ENCODE measurements at places on chromosomes 13 and 19.

- DNase-seq = no peak
These were observed 117.6 kb upstream of the SOX21 start for GRCh38 chr13:94829837-94830365.

DNA sequence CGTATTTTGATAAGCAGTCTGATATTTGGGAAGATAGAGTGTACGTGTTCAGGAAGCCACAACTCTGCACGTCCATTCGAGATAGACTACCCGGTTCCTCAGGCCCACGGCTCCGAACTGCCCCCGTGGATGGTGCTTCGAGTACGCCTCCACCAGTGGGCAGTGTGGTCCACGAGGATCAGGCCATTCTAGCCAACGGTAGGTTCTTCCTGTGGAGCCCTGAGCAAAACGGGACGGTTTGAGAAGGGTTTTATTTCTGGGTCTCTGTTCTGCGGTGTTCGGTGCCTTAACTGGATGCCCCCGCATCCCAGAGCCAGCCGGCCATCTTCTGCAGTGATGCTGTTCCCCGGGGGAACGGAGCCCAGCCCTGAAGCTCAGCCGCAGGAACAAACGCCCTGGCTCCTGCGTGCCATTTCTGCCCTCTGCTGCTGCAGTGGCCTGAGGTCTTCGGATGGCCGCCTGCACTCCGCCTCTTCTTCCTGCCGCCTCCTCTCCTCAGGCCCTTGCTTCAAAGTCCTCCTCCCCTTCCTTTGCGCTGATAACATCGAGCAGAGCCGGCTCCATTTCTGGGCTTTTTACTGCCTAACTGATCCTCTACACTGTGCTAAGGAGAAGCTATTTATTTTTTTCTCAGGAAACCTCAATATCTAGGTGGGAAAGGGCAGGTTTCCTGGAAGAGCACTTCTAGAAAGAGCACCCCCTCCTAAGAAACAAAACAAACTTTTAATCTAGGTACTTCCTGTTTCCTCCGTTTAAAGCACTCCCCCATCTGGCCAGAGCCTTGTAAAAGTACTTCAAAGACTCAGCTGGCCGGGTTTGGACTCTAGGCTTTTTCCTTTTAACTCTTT, 36.2 kb upstream of the SLC46A3 start:
- DNase-seq = no peak

GRCh38 chr13:27833206-27833605, 40.9 kb downstream of the GSX1 start:
- no peak for DNase-seq

DNA sequence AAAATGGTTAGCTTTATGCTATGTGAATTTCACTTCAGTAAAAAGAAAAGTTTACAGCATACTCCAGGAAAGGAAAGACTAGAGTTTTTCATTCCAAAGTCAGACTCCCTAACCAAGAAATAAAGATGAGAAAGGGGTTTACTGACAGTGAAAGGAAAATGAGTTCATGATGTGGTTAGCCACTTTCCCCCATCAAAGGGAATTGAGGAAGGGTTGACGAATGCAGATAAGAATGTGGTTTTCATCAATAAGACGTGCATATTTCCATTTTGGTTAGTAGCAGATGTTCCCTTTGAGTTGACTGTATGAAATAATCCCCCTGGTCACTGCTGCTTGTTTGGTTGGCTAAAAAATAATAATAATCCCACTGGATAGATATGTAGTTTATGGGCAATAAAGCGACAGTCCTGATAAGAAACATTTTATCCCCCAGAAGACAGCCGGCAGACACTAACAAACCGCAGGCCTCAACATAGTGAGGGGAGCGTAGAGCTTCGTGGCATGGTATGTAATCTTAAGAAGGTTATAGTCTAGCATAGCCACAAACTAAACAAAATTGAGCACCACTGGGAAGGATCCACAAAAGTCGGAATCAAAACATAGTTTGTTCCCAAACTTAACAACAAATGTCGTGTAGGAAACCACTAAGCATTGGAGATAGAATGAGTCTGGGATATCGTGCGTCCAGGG, 114.8 kb downstream of the COL4A2 start:
- no peak for DNase-seq

DNA sequence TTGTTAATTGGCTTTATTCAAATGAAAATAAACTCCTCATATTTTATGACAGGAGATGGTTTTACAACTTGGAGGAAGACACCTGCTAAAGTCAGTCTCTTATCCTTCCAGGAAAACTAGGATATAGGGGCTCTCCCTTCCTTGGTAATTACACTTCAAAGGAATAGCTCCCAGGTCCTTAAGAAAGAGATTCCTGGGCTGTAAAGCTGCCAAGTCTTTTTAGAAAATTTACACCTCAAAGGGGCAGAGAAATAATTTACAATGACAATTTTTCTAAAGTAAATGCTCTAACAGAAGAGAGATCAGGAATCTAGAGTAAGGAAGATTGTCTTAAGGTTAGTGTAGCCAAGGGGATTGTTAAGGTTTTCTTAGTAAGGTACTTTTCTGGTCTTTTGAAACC, 1359.0 kb downstream of the OLFM4 start:
- no peak for DNase-seq

DNA sequence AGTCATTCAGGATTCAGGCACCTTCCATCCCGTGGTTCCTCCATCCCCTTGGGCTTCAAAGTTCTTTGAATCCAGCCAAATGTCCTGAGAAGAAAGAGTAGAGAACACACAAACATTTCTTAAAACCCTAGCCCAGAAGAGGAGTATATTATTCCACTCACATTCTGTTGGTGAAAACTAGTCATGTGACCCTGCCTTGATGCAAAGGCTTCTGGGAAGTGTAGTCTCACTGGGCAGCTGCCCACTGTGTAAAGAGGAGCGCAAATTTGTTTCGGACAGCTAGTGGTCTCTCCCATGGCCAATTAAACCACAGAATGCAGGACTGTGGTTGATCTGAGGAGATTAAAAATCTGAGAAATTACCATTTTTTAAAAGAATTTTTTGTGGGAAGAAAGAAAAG, 304.4 kb downstream of the SUCLA2 start:
- DNase-seq = no peak

DNA sequence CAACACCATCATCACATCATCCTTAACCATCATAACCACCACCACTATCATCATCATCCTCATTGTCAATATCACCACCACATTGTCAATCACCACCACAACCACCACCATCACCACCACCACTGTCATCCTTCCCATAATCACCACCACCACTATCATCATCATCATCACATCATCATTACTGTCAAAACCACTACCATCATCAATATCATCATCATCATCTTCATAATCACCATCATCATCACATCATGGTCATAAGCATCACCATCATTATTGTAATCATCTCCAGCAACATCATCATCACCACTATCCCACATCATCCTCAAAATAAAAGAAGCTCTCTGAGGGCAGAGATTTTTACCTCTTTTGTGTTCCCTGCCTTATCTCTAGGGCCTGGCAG, 52.2 kb downstream of the MBD3L1 start:
- no peak for DNase-seq

DNA sequence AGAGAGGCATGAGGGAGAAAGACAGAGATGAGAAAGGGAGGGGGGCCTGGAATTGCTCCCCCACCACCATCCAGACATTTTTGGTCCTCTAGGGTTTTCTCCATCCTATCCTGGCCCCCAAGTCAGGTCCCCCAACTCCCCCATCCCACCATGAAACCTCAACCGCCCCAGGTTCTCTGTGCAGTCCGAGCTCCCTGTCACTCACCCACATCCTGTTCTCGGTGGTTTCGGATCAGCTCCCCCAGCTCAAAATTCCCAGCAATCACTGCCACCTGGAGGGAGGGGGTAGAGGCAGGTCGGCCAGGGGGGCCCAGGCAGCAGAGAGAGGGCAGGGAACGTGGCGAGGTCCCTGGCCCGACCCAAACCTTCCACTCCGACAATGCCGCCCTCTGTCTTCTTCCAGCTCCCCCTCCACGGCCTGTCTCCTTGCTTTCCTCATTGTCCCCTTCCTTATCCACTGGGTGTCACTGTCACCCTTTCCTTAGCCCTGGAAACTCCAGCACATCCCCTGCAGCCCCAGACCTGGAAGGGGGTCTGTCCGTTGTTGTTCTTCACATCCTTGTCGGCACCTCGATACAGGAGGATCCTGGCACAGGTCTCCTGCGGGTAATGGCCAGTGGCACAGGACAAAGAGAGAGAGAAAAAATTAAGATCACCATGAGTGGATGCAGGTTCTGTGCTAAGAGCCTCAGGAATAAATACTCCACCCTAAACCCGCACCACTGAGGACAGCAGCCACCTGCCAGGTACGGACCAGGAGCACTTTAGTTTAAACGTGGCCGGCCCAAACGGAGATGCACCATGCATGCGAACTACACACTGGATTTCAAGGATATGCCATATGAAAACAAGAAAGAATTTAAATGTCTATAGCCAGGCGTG, 15.4 kb downstream of the SHANK1 start:
- DNase-seq = no peak

DNA sequence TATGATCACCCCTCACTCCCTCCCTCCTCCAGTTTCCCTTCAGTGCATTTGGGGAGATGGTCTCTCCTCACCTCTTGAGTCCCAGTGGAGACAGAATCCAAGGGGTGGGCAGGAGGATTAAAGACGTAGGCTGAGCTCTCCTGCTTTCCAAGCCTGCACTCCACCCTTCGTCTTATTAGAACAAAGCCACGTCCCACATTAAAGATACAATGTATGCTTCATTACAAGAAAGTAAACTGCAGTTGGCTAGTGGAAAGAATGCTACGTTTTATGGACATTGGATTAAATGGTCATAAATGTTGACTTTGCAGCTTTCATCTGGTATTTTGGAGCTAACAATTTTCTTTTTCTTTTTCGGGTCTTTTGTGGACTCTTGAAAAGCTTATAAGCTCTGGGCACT, 1.5 kb upstream of the KLK11 start:
- DNase-seq = no peak
